Stimulated activated CD8-positive, alpha-beta memory T cell treated with anti-CD3 and anti-CD28 coated beads, Interleukin-4, amount 100 ng/mL, for 1 hour (primary cell): ENCODE measurements at places on chromosomes 2 and 18.
A peak's percentile ranks its signal among the peaks of the same experiment; 100 is the strongest.

GRCh38 chr2:60555066-60555782, 1.8 kb upstream of the BCL11A start:
- DNase-seq = peak; percentile 29

DNA sequence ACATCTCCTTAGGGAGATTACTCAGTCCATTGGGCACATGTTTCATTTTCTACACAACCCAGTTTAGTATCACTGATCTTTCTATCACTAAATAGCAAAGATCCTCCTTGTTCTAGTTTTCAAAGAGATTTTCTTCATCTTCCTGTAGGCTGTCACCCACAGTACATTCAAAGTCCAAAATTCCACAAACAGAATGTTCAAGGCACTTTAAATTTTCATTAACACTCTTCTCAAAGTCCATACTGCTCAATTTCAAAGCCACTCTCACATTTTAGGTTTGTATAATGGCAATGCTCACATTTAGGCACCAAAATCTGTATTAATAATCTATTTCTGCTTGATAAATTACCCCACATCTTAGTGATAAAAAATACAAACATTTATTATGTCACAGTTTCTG, 152.8 kb downstream of the FSIP2 start:
- no peak for DNase-seq

DNA sequence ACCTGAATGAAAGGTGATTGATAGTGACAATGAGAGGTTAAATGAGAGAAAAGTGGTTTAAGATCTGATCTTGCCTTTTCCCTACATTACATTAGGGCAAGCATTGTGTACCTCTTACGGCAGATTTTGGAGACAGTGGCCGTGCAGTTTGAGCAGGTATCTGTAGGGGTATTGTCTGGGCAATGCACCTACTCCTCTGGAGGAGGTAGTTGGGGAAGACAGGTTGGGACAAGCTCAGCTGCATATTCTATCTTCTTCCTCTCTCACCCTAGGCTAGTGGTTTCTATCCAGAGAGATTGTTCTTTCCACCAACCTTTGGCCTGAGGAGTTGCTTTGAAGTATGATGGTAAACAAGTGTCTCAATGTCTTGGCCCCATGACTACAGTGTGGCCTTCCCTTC, 323.2 kb downstream of the CYP26B1 start:
- no peak for DNase-seq

DNA sequence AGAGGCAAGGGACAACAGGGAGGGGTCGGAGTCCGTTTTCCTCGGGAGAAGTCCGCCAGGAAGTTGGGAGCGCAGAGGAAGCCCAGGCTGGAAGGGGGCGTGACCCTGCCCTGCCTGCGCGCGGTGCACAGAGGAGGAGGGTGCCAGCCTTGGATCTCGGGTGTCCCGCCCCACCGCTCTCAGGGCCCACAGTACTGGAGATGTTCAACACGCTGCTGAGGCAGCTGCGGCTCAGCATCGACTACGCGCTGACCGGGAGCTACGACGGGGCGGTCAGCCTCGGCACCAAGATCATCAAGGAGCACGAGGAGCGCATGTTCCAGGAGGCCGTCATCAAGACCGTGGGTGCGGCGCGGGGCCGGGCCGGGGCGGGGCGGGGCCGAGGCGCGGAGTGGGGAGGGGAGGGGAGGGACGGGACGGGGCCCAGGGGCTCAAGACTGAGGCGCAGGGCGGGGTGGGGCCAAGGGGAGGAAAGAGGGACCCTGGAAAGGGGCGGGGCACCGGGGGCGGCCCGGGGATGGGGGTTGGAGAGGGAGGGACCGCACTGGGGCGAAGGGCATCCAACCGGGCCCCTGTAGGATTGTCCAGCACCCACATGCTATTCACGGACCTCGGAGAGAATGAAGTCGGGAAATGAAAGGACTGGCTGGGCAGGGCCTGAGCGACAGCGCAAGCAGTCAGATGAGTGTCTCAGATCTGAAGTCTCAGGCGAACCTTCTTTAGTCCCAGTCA, 36.6 kb downstream of the POMC start:
- DNase-seq = no peak

DNA sequence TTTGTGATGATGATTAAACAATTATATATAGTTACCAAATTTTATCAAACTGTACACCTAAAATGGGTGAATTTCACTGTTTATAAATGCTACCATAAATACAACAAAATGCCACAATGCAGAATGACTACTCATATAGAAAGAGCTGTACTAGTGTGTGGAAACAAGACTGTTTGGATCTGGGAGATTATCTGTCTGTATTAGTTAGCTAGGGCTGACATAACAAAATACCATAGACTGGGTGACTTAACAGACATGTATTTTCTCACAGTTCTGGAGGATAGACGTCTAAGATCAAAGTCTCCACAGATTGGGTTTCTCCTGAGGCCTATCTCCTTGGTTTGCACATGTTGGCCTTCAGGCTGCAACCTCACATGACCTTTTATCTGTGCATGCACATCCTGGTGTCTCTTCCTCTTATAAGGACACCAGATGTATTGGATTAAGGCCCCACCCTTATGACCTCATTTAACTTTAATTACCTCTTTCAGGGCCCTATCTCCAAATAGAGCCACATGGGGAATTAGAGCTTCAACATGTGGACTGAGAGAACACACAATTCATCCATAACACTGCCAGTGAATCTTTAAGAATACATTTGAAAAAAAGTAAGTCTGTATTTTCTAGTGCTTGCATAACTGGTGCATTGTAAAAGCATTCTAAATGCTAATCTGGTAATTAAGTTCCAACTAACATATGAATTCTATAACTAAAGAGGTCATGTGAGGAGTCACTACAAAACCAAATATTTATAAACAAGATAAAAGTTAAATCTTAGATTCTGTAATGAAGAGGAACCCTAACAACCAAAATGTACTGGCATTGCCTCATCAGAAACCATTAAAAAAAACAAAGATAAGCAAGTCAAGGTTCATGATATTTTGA, 699.6 kb downstream of the NYAP2 start:
- no peak for DNase-seq

DNA sequence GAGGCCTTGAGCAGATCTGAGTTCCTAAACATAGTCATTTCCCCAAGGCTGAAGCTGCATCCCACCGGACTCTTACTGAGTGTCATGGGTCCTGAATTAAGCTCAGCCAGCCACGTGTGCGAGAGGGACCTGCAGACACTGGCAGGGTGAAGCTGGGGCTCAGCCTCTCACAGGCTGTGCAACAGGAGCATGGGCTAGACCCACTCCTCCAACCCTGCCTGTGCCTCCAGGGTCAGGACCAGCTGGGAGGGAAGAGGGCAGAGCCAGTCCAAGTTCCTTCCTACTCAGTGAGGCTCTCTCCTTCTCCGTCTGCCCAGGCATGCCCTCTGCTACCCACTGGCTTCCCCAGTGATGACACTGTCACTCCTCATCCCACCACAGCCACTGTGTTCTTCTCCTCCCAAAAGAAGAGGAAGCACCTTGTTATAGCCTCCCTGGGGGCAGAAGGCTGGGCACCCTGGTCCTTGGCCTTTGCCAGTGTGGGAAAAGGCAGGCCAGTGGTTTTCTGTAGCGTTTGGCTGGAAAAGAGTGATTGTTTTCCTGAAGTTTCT, 78.9 kb downstream of the KCNF1 start:
- no peak for DNase-seq

- DNase-seq = no peak
Measured at GRCh38 chr2:127523269-127523939, 2.9 kb downstream of the IWS1 start.

DNA sequence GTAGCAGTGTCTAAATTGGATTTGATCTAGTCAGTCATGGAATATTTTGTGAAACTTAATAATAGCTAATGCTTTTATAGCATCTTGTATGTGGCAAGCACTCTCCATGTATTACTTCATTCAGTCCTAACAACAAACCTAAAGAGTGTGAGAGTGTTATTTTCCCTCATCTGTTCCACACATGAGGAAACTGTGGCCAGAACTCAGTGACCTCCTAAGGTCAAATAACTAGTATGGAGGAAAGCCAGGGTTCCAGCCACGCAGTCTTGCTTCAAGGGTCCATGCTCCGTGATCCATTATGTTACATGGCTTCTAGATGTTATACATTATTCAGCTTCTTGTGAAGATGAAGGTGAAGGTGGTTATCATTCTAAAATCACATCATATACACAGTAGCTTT, 45.5 kb downstream of the TWSG1 start:
- no peak for DNase-seq

GRCh38 chr2:204664708-204665121, 119.4 kb downstream of the PARD3B start:
- DNase-seq = no peak

DNA sequence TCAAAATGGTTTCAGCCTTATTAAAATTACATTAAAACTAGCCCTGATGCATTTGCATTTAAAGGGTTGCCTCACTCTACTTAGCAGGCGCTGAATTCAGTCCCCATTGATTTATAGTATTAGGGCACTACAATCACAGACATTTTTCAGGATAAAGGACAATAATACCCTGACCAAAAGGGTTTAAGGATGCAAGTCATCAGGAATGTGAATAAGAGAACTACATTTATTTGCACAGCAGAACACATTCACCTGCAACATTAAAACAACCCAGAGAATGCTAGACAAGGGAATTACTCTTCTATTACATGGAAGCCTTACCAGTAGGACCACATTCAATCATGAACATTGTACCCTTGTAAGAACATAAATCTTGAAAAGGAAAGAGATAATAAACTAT, 93.6 kb downstream of the TCF4 start:
- no peak for DNase-seq

- no peak for DNase-seq
Measured at GRCh38 chr2:142815375-142815774, 62.1 kb upstream of the KYNU start.

- no peak for DNase-seq
Measured at GRCh38 chr18:22503803-22504202, 86.1 kb upstream of the CTAGE1 start.
